Panc1 (cell line): ENCODE measurements at places on chromosomes 7 and 10.

DNA sequence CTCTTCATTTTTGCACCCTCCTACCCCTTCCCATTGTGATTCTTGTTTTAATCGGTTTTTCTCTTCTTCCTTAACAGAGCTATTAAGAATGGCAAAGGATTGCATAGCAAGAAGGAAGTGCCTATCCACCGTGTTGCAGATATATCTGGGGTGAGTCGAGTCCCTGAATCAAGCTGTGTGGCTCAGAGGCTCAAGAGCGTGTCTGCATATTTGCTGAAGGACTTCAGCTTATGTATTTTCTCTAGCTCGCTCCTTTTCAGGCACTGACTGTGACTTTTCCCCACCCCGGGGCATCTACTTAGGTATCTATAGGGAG is 126.6 kb downstream of the LRRC4 start:
- no peak for DNase-seq

GRCh38 chr7:43044511-43044910 is 67.9 kb upstream of the HECW1 start:
- DNase-seq = no peak

- DNase-seq = no peak
These were observed 33.8 kb upstream of the FZD8 start for GRCh38 chr10:35675846-35676245.

- no peak for DNase-seq
These were observed 140.1 kb upstream of the ZNF92 start for GRCh38 chr7:65233409-65234034.

GRCh38 chr10:27622596-27622995 is 118.5 kb downstream of the RAB18 start:
- DNase-seq = no peak

DNA sequence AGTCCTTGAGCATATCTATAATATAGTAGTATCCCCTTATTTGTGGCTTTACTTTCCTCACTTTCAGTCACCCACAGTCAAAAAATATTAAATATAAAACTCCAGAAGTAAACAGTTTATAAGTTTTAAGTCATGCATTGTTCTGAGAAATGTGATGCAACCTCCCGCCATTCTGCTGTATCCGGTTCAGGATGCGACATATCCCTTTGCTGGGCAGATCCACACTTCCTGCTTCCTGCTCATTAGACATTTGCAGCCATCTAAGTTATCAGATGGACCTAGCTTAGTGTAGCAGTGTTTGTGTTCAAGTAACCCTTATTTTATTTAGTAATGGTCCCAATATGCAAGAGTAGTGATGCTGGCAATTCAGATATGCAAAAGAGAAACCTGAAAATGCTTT is 38.9 kb upstream of the BMS1 start:
- no peak for DNase-seq

- no peak for DNase-seq
These were observed 68.7 kb downstream of the SGMS1 start for GRCh38 chr10:50554995-50555568.

DNA sequence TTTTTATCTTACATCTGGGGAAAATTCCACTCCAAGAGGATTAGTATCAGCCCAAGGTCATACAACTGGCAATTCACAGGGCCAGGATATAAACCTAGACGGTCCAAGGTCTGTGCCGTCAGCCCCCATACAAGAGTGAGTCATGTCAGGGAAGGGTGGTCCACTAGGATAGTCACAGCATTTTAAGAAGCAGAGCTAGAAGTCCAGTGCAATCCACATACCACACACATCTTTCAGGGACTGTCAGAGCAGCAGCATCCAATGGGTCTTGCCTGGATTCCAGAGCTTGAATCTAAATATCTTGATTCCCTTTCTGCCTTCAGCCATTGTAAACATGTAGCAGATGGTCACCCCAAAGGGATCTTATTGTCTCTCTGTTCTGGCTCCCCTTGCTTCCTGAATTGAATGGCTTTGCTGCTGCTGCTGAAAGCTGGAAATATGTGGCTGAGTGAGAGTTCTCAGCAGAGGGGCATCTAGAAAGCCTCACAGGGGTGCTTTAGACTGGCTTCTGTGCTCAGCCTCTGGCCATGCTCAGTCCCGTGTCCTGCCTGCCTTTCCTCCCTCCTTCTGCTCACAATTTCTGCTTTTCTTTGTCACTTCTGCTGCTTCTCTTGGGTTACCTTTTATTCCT is 9.9 kb upstream of the OR6V1 start:
- DNase-seq = no peak

DNA sequence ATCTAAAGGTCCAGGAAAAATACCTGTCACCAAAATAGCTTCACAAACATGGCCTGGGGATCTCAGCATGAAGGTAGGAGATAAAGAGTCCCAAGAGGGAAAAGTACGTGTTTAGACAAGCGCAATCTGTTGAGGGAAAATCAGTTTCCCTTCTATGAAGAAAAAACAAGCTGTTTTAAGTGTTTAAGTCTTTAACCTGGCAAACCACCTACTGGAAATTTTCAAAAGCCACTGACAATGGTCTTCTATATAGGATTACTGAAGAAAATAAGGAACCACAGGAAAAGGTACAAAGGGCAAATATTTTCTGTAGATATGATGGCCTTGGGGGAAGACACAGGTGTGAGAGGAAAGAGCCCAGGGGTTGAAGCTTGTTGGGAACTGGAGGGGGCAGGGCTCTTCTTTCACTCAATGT is 21.2 kb downstream of the ALDH18A1 start:
- no peak for DNase-seq
